ENCODE measurements at places on chromosomes 1 and 21. TPM values are rescaled to one million over a fixed set of nuclear protein-coding genes. Genes with fewer than 3 reads are reported as not detected.

GRCh38 chr1:157806431-157807149, 13.3 kb downstream of the FCRL1 start:
- DNase-seq = no peak

GRCh38 chr1:119861547-119861946, 34.8 kb downstream of the ADAM30 start:
- no peak for DNase-seq

DNA sequence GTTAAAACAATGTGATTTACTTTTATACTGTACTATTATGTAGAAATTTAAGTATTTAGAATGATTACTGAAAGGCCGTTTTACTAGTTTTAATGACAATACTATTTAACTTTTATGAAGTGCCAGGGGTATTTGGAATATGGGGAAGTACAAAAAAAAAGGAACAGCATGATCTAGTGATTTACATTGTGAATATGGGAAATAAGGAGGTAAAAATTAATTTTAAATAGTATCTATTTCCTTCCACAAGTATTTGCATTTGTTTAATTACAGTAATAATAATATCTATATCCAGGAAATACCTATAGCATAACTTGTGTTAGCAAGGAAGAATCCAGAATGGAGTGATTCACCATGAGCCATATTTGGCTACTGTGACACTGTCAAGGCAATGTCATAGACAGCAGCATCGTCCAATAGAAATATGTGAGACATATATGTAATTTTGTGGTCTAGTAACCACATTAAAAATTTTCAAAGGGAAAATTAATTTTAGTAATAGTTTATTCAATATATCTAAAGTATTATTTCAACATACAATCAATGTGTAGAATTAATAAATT, 22.0 kb downstream of the CNST start:
- no peak for DNase-seq

- no peak for DNase-seq
Measured at GRCh38 chr1:32305310-32305709, 13.4 kb downstream of the HDAC1 start.

GRCh38 chr1:76254104-76255030, 179.8 kb downstream of the ST6GALNAC3 start:
- no peak for DNase-seq

DNA sequence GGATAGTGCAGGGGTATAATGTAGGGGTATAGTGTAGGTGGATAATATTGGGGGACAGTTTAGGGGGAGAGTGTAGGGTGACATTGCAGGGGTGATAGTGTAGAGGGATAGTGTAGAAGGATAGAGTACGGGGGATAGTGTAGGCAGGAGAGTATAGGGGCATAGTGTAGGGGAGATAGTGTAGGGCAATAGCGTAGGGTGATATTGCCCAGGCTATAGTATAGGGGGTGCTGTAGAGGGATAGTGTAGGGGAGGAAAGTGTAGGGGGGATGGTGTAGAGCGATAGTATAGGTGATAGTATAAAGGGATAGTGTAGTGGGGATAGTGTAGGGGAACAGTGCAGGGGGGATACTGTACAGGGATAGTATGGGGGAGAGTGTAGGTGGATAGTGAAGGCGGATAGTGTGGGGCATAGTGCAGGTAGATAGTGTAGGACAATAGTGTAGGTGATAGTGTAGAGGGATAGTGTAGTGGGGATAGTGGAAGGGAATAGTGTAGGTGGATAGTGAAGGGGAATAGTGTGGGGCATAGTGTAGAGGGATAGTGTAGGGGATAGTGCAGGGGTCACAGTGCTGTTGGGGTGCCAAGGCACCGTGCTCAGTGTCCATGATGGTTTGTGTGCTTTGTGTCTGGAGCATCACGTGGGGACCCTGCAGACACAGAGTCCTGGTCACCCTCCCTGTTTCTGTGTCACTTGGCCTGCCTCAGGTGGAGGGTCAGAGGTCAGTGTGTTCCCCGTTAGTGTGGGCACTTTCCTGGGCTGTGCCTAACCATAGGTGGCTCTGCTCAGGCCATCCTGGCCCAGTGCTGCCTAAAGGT, 10.5 kb upstream of the ARF1 start:
- DNase-seq = no peak

GRCh38 chr1:236963920-236964319, 40.3 kb downstream of the MT1HL1 start:
- DNase-seq = no peak

GRCh38 chr1:60765204-60765603, 317.2 kb upstream of the NFIA start:
- no peak for DNase-seq

GRCh38 chr1:40662151-40662550, 3.3 kb downstream of the RIMS3 start:
- no peak for DNase-seq

GRCh38 chr1:58165073-58165472, 381.5 kb downstream of the OMA1 start:
- DNase-seq = no peak

- no peak for DNase-seq
Measured at GRCh38 chr1:39671793-39672550, at the start of gene NT5C1A. NT5C1A (minus strand) TSS chr1:39672107; CDS start chr1:39672038, 69 bp downstream.

DNA sequence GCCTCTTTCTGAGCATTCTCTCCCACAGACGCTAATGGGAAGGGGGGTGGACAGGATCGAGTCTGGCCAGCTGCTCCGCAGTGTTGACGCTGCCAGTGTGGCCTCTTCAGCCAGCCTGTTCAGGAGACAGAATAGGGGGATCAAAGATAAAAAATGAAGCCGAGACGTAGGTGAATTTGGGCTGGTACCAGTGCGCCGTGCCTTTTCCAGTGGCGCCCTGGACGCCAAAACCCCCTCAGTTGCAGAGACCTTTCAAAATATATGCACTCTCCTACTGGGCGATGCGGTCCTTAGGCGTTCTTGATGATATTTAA, 1.1 kb downstream of the TTC3 start:
- no peak for DNase-seq

DNA sequence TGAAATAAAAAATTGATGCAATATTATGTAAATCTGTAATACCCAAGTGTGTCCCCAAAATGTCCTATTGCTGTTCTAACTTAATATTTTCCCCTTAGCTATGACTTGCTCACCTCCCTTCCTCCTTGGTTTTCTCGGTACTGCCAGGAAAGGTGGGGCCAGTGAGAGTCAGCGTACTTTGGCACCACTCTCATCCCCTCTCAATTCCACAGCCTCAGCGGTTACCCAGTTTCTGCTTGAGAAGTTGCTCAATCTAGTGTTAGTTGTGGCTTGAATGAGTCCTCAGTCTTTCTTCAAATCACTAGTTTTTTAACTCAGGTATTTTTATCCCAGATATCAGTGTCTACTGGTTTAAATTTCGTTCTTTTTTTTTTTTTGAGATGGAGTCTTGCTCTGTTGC, 32.3 kb downstream of the BCAS2 start:
- DNase-seq = no peak

DNA sequence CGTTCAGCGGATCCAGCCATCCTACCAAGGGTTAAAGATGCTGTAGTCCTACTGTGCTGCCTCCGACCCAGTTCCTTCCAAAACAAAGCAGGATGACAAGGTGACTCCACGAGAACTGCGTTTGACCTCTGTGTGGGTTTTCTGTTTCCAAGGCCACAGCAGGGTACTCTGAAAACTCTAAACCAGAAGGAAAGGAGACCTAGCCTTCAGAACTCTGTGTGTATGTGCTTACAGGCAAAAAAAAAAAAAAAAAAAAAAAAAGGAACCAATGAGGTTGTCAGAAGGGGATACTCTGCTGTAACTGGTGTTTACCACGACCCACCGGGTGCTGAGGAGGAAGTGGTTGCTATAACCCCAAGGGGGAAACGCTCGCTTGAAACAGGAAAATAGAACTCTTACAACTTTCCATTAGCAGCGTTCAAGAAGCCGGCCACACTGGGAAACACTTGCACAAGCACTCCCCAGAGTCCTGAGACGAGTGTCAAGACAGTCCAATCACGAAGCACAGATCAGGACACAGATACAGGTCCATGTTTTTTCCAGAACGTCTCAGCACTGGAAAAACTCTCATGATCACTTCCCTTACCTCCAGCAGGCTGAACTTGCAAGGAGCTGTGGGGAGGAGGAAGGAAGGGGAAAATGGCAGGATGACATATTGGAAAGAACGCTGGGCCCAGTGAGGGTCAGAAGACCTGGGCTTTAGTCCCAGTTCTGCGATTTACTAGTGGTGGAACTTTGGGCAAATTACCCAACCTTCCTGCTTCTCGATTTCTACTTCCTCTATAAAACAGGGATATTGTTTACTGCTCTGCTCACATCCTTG, 64.0 kb downstream of the ITPKB start:
- DNase-seq = no peak

DNA sequence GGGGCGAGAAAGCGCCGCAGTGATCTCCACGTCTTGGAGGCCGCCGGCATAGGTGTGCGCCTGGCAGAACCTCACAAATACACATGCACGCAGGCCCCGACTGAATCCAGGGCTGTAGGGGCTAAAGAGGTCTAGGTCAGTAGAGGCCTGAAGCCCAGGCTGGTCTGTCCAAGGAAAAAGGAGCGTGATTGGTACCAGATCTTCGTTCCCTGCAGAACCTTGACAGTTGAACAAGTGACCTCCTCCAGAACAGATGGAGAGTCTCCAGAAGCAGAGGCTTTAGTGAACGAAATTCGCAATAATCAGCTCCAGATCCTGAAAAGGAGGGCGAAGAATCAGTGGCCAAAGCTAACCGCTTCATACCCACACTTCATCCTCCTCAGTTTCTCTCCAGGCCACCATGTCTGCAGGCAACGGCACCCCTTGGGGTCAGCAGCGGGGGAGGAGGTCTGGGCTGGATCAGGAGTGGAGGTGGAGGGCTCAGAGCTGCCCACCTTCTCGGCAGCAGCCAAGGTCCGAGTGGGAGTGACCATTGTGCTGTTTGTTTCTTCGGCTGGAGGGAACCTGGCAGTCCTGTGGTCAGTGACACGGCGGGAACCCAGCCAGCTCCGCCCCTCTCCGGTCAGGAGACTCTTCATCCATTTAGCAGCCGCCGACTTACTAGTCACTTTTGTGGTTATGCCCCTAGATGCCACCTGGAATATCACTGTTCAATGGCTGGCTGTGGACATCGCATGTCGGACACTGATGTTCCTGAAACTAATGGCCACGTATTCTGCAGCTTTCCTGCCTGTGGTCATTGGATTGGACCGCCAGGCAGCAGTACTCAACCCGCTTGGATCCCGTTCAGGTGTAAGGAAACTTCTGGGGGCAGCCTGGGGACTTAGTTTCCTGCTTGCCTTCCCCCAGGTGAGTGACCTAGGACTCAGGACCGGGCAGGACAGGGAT, 749 bp upstream of the PEX11B start:
- no peak for DNase-seq

The TSPEAR gene
- total RNA-seq = not detected

The HLX gene
- total RNA-seq = 0.54 TPM

The FOXD2 gene
- total RNA-seq = 1.5 TPM

The APOBEC4 gene
- total RNA-seq = not detected

The SH3D21 gene
- total RNA-seq = 5.1 TPM

The RAB13 gene
- 162 TPM for total RNA-seq

The UBASH3A gene
- not detected for total RNA-seq

The ADCY10 gene
- total RNA-seq = 0.94 TPM

Data from osteocyte (in vitro differentiated cells).